ENCODE measurements at places on chromosomes 5 and 9. TPM values are rescaled to one million over a fixed set of nuclear protein-coding genes. Genes with fewer than 3 reads are reported as not detected.

SERF1A gene
- 0.69 TPM for total RNA-seq

WNT8A gene
- total RNA-seq: not detected

LRRC19 gene
- not detected for total RNA-seq

CFAP77 gene
- not detected for total RNA-seq

SLC4A9 gene
- total RNA-seq: not detected

NR6A1 gene
- 0.26 TPM for total RNA-seq

GPR21 gene
- 1.1 TPM for total RNA-seq

P4HA2 gene
- 199 TPM for total RNA-seq

SLC36A3 gene
- not detected for total RNA-seq

GADD45G gene
- 3.3 TPM for total RNA-seq

CCDC183 gene
- total RNA-seq: 0.32 TPM

SOHLH1 gene
- not detected for total RNA-seq
